G401 (cell line): ENCODE measurements at places on chromosomes 13 and 19.

GRCh38 chr13:104314926-104315535 lies 1248.8 kb upstream of the SLC10A2 start:
- no peak for DNase-seq

DNA sequence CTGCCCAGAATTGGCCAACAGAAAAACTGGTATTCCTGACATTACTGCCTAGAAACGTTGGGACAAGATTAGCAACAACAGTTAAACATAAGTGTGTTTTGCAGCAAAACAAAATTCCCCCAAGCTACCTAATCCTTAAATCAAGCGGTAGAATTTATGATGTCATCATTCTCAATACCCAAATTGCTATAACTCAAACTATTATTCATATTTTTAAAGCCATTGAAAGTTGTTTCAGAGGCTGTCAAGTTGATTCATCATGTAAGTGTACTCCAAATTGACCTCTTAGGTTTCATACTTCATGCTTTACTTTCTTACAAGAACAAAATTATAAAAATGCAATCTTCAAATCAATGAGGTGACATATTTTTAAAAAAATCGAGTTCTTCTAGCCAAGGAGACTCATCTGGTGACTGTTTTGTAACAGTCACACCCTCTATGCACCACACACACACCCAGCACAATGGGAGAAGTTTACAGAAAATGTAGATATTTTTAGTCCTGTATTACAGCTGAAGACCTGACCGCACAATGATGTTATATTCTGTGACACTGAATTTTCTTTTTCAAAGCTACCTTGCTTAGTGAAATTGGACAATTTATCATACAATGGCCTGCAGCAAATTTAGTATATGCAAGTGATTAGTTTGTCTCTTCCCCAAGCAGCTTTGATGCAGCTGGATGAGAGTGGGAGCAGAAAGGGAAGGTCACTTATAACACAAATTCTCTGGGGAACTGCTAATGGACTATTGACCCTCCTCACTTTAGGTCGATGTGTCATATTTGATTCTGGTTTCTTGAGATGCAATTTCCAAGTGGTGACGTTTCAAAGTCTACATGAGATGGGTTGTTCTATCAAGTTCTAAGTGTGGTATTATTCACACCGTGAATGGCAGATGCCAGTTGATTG lies 345.3 kb upstream of the OBI1 start:
- DNase-seq = no peak

- DNase-seq = no peak
These were observed 111.0 kb upstream of the KL start for GRCh38 chr13:32905063-32905863.

GRCh38 chr19:48182434-48182833 lies 12.0 kb downstream of the ZSWIM9 start:
- no peak for DNase-seq

- DNase-seq = no peak
These were observed 19.5 kb downstream of the WDFY2 start for GRCh38 chr13:51603716-51604115.

DNA sequence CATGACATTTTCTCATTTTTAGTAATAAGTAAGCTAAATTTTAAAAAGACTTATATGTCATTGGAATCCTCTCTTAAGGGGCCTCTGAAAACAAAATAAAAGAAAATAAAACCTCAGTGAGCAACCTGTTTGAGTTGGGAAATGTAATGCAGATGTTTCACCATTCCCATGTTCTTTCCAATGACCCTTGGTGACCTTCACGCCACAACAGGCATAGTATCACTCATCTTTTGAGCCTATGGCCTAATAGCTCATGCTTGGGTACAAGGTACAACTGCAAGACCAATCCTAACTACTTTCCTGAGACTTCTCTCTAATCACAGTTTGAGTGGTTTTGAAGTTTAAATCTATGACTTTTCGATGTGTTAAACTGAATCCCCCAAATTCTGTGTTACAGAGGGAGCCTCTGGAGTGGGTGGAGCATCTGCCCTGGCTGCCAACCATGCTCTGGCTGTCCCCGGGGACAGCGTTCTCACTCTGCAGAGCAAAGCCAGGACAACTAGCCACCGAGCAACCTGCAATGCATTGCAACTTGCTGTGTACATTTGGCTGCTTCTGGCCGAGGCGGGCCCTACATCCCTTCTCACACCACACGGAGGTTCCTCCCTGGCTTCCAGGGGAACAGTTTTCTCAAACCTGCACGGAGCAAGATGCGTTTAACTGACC lies 307.9 kb upstream of the MAB21L1 start:
- DNase-seq = no peak

DNA sequence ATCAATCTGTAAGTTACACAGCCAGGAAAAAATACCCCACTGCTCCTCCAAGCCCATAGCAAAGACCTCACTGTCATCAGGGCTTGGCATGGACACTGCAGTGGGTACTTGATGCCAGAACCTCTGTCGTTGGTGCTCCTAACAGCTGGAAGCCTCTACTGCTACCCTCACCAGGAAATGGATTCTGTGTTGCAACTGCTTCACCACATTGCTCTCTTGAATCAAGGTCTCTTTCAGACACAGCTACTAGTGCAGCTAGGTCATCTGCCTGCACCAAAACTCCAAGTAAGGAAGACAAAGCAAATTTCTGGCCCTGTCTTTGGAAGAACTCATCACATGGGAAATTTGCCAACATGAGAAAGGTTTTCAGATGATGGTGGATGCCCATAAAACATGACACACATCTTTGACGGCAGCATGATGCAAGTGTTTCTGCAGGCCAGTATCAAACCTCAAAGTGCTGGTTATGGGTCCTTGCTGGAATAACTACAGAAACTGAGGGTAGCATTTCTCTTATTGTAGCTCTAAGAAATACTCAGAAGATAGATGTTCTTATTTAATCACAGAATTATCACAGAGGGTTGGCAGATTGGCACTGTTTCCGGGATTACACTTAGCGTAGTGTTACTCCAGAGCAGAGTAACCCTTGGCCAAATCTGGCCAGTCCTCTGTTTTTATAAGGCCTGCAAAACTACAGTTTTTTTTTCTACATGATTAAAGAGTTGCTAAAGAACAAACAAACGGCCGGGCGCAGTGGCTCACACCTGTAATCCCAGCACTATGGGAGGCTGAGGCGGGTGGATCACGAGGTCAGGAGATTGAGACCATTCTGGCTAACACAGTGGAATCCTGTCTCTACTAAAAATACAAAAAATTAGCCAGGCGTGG lies 12.9 kb upstream of the PCCA start:
- no peak for DNase-seq

- no peak for DNase-seq
These were observed 6.0 kb upstream of the ELAVL3 start for GRCh38 chr19:11486661-11487503.

DNA sequence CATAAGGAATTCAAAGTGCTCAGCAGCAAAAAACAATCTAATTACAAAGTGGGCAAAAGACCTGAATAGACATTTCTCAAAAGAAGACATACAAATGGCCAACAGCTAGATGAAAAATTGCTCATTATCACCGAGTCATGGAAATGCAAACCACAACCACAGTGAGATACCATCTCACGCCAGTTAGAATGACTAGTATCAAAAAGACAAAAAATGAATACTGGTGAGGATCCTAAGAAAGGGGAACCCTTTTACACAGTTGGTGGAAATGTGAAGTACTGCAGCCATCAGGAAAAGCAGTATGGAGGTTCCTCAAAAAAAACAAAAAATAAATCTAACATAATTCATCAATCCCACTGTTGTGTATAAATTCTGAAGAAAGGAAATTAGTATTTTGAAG lies 1206.1 kb downstream of the EFNB2 start:
- no peak for DNase-seq

DNA sequence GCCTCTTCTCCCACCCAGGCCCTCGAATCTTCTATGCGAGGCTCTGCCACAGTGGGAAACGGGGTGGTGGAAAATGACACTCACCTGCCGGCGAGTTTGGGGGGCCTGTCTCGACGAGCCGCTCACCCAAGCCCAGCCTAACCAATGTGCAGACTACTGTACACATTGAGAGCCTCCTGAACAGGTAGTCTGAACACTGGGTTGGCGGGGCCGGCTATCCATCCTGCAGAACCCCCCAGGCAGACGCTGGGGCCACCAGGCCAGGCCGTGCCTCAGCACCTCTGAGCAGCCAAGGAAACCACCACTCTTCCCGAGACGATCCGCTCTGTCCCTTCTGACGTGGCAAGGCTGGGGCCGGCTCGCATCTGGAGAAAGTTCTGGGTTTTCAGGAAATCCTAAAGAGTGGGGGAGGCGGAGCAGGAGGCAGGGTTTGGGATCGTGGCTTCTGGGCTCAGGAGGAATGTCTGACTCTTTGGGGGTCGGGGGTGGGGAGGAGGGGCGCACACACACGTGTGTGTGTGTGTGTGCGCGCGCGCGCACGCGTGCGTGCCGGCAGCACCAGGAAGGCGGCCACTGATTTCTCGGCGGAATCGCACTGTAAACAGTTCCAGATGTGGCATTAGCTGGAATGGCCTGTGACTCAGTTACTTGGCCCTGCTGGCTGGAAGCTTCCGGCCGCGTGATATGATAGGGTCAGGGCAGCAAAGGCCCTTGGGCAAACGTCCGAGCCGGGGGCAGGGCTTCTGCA lies 18.5 kb downstream of the TMED1 start:
- DNase-seq = no peak

- DNase-seq = peak; percentile 97
These were observed at the start of gene ZNF101 for GRCh38 chr19:19668230-19669012. Gene ZNF101 (plus strand): TSS chr19:19668839. CDS start chr19:19668964, 125 bp downstream.

- no peak for DNase-seq
These were observed 22.2 kb downstream of the RASA3 start for GRCh38 chr13:114110091-114110829.

DNA sequence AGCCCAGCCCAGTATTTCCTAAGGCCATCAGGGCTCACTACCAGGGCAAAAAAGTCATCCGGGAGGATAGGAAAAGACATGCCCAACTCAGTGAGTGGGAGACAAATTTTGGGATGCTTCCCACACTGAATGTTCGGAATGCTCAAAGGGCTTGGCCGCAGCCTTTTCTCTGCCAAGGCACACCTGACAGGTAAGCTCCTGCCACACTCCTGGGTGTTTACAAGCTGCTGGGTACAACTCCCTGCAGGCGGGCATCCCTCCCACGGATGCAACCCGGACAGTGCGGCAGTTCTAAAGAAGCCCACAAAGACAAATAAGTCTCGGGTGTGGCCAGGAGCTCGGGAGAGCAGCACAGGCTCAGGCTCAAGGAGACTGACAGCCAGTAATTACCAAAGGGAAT lies 28.1 kb downstream of the SLC7A1 start:
- DNase-seq = no peak

GRCh38 chr19:7582446-7582845 lies 13.2 kb upstream of the CAMSAP3 start:
- DNase-seq = no peak

GRCh38 chr19:12482509-12482886 lies 2.1 kb downstream of the ZNF709 start:
- DNase-seq = no peak

DNA sequence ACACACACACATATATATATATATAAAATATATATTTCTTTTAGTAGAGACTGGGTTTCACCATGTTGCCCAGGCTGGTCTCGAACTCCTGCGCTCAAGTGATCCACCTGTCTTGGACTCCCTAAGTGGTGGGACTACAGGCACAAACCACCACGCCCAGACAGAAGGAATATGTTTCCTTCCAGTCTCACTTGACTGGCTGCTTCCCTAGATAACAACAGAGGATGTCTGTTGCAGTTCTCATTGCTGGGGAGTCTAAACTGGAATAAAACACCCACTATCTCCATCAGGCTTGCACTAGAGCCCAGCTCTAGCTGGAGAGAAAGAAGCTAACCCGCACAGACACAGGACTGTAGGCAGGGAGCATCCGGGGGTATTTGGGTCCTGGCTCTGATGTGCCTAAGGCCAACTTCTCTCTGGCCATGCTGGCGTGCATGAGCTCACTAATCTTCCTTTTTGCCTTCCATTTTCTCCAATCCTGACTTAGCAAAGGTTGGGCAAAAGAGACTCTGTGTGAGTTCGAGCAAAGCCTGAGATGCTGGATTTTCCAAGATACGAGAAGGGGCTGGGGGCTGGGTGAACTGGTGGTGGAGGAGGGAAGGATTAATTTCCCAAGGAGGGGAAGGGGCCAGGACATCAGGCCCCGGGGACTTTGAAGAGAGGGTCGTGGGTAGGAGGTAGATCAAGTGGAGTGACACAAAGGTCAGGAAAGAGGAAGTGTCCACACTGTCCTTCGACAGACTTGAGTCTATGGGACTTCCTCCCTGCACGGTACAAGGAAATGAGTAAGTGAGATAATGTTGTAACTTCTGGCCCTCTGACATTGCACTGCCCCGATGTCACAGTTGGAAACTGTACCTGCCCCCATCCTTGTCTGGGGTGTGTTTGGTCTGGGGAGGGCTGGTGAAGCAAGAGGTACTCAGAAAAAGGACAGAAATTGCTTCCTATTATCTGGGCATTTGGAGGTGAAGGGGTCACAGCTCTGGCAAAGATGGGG lies 22.5 kb upstream of the ALOX5AP start:
- no peak for DNase-seq

DNA sequence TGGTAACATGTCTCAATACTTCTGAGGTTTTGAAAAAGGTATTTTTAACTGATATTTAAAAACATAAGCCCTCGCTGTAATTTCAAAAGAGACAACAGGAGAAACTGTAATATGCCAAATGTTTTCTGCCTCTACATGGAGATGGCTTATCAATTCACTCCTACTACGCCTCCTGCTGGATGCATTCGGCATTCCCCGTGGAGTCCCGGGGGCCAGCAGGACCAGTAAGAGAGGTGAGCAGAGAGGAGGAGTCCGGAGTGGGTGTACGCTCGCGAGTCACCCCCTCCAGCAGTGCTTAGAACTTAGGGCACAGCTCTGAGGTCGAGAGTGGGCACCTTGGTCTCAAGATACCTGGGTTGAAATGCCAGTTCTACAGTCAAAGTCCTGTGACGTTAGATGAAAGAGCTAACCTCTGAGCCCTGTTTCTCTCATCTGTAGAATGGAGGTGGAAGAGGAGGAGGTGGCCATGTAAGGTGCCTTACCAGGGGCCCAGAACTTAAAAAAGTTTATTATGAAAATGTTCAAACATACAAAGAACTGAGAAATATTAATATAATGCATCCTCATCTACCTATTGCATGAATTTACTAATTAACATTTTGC lies 110.2 kb downstream of the STK24 start:
- no peak for DNase-seq

DNA sequence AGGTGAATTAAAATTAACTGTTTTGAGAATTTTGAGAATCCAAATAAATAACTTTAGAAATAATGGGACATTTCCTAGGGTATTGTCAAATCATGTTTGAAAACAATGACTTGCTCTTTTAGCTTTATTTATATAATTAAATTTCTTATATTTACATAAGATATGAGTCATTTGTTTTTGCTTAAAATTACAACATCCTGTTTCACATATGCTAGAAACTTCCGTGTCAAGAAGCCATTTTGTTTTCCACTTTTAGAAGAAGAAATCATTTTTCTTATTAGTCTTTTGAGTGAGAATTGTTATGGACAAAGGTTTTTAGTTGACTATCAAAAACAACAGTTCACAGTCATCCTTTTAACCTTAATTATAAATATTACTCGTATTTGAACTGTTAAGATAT lies 48.2 kb downstream of the DPY19L3 start:
- DNase-seq = no peak
